Upper lobe of right lung (tissue), 1 donor: ENCODE measurements at places on chromosomes 11 and 22. TPM values are rescaled to one million over a fixed set of nuclear protein-coding genes. Genes with fewer than 3 reads are reported as not detected.

The SCN2B gene
- 2.5 TPM for total RNA-seq

The SCARF2 gene
- total RNA-seq = 24.0 TPM

The SLC35F2 gene
- 8.8 TPM for total RNA-seq

The RRM1 gene
- total RNA-seq = 28.0 TPM

The OR51E2 gene
- not detected for total RNA-seq

The CD248 gene
- total RNA-seq = 10.0 TPM

The GAL3ST1 gene
- total RNA-seq = 2.5 TPM

The SLC7A4 gene
- 1.5 TPM for total RNA-seq

The NRXN2 gene
- 0.72 TPM for total RNA-seq

The ALG9 gene
- 26.6 TPM for total RNA-seq

The ZNF215 gene
- total RNA-seq = 2.4 TPM

The SERPINH1 gene
- total RNA-seq = 152 TPM

The SLC37A2 gene
- total RNA-seq = 25.1 TPM

The RASL10A gene
- 0.72 TPM for total RNA-seq

The LGALS12 gene
- 0.49 TPM for total RNA-seq

The SLC17A6 gene
- not detected for total RNA-seq

The CCDC15 gene
- total RNA-seq = 1.5 TPM

The BCO2 gene
- total RNA-seq = 7.7 TPM

The OR4S2 gene
- not detected for total RNA-seq

The DKK3 gene
- total RNA-seq = 217 TPM

The KLHL35 gene
- total RNA-seq = 3.4 TPM

The GRK3 gene
- 26.0 TPM for total RNA-seq

The MS4A6E gene
- total RNA-seq = not detected

The GAL gene
- not detected for total RNA-seq

The MS4A3 gene
- not detected for total RNA-seq

The CHRNA10 gene
- 1.2 TPM for total RNA-seq

The SPON1 gene
- total RNA-seq = 76.8 TPM

The OR56A1 gene
- not detected for total RNA-seq
